Jurkat, Clone E6-1 (cell line): ENCODE measurements at places on chromosomes 7 and 10.

GRCh38 chr10:79046741-79047583 lies 21.8 kb upstream of the ZMIZ1 start:
- DNase-seq = no peak

DNA sequence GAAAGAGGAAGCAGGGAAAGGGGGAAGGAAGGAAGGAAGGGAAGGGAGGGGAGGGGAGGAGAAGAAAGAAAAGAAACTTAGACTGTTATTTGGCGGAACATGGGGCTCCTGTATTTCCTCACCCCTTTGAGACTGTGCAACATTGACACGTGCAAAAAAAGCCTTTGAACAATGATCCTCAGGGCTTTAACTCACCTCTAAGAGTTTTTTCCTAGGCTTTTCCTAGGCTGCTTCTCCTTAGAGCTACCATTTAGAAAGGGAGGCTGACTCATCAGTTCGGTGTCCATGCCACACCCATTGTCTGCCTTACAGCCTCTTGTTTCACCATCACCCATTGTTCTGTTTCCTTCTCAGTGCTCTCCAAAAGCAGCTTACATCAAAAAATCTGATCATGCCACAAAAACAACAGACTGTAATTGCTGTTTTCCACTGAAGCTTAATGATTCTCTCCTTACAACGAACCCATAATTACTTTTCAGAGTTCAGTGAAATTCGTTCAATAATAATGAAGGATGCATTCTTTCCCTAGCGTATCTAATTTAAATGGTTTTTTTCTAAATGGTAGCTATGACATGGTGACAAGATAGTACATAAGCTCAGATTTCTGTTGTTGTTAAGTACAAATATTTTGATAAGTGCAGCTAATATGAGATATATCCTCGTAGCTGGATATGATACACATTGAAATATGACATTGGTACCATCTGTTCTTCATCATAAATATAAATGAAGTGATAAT lies 90.8 kb downstream of the PRLHR start:
- DNase-seq = no peak

GRCh38 chr10:97631098-97631497 lies 2.2 kb downstream of the MORN4 start:
- no peak for DNase-seq

- no peak for DNase-seq
Measured at GRCh38 chr7:85287106-85287825, 100.4 kb upstream of the SEMA3D start.

DNA sequence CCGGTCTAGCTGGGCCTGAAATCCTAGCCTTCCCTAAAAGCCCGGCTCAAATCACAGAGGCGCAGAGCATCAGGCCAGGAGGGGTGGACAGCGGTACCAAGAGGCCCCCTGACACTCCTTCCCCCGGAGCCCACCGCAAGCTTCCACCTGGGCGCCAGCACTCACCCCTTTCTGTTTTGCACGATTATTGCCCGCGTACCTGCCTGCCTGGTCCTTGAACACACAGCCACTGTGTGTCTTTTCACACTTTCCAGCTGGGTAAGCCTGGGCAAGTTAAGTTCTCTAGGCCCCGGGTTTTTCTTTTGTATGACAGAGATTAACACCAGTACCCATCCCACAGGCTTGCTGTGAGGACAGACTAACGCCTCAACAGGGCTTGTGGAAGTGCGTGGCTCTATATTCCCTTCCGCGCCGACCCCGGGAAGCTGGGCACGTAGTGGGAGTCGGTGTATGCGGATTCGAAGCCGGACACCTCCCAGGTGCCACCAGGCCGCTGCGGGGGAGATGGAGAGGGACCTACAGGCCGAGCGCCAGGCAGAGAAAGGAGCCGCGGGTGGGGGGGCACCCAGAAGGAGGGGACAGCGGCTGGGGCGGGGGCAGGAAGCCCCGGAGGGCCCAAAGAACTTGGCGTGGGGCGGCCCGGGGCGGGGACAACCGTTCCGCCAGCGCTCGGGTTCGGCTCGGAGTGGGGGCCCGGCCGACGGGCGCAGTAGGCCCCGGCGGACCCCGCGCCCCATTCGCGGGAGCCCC lies 792 bp downstream of the ZNF746 start:
- DNase-seq = no peak

DNA sequence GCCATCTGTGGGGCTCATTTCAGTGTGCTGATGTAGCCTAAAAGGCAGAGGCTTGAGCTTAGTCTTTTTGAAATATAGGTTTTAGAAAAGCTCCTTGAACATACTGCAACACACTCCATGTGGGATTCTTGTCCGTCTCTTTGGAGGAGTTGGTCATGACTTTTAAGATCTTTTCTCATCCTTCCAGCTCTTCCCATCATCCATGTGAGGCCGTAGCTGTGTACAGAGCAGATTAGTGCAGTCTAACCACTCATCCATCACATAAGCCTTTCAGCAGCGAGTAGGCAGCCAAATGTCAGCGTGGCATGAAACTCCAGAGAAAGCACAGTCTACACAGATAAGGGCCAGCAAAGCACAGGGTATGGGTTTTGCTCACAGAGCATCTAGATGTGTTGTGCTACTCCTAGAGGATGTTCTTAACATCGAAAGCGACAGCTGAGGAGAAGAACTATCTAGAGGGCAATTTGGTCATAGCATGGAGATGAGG lies 28.1 kb upstream of the NPVF start:
- no peak for DNase-seq

DNA sequence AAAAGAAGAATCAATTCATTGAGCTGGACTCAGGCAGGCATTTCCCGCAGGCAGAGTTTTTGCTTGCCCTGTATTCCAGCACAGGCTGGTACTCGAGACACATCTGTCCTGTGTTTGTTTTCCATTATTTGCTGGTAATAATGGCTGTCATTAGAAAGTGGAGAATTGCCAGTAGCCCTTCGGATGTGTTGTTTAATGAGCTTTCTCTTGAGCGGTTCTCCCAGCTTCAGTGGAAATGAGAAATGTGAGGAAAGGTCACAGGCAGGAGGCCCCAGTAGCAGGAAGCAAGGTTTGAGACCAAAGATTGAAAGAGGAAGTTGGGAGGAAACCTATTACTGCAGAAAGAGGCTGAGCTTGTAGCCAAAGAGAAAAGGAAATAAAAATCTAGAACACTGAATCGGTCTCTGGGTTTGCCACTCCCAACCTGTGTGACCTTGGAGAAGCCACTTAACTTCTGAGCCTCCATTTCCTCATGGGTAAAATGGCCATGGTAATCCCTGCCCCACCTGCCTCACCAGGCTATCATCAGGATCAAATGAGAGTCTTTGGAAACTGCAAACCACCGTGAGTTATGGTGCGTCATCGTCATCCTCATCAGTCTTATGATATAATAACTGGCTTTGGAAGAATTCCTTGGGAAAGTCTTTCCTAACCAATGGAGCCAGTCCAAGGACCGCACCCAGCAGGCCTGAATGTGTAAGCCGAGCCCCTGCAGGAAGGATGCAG lies 67.7 kb downstream of the TACR2 start:
- DNase-seq = no peak

GRCh38 chr7:78501064-78501463 lies 702.5 kb downstream of the PHTF2 start:
- no peak for DNase-seq

- DNase-seq = no peak
Measured at GRCh38 chr10:45460235-45460878, 86.3 kb downstream of the ALOX5 start.

- DNase-seq = no peak
Measured at GRCh38 chr10:60138842-60139241, 232.5 kb upstream of the CCDC6 start.

- no peak for DNase-seq
Measured at GRCh38 chr10:5692461-5693358, 8.1 kb downstream of the TASOR2 start.

GRCh38 chr10:115022733-115023132 lies 70.4 kb upstream of the ATRNL1 start:
- peak; percentile 19 for DNase-seq

DNA sequence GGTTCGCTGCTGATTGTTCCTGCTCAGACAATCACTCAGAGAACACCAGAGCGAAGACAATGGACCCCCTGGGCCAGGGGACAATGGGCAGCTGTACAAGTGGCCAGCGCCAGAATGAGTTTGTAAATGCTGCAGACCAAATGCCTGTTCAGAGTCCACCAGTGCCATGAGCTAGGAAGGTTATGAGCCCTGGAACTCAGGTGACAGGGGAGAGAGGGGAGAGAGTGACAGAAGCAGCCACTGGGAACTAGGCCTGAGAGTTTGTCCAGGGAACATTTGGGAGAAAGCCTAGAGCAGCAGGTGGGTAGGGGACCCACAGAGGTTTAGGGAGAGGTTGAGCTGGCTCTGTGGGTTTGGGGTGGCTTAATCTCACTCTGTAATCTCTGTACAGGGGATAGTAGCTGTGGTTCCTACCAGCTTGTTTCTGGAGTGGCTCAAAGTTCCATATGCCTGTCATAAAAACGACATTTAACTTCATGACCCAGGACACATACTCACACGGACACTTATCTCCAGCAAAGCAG lies 60.4 kb downstream of the C10orf105 start:
- DNase-seq = no peak

DNA sequence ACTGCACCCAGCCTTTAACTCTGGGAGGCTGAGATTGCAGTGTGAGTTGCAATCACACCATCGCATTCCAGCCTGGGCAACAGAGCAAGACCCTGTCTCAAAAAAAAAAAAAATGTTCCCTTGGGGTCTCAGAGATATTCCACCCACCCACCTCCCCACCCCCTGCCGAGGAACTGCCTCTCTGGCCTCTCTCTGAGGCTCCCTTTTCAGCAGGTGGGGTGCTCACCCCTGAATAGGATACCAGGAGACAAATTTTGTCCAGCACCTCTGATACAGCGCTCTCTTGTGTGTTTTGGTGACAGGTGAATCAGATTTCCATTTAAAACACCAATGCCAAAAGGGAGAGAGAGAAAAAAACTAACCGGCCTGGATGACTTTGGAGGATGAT lies 92.6 kb upstream of the KIF5B start:
- no peak for DNase-seq

GRCh38 chr10:7291487-7292270 lies 119.2 kb downstream of the SFMBT2 start:
- no peak for DNase-seq

- no peak for DNase-seq
Measured at GRCh38 chr10:43322331-43322730, 49.1 kb upstream of the FXYD4 start.

GRCh38 chr7:43290978-43291377 lies 178.5 kb downstream of the HECW1 start:
- no peak for DNase-seq

DNA sequence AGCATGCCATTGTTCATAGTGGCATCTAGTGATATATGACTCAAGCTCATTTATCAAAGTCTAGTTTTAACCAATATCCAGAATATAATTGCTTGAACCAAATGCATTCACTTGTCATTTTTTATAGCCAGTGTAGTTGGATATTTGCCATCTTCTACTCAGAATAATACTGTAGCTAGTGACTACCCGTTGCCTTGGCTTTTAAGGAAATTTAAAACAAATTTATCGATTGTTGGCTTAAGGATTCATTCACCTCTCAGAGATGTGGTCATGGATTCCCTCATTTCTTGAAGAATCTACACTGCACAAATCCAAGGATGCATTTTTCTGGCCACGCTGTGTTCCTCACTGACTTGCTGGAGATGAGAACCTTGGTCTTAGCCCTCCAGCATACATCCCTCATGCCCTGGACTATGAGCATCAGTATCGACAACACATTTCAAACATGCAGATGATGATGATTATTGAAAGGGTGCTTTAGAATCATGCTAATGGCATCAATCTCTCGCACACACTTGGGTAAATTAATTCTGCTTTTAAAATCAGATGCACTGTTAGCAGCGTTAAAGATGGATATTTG lies 8.8 kb downstream of the ARID5B start:
- DNase-seq = no peak

- no peak for DNase-seq
Measured at GRCh38 chr10:34498821-34499220, 316.3 kb downstream of the PARD3 start.

- DNase-seq = no peak
Measured at GRCh38 chr10:118966076-118966849, 63.3 kb upstream of the NANOS1 start.

GRCh38 chr7:46207931-46208634 lies 287.0 kb upstream of the IGFBP3 start:
- no peak for DNase-seq

DNA sequence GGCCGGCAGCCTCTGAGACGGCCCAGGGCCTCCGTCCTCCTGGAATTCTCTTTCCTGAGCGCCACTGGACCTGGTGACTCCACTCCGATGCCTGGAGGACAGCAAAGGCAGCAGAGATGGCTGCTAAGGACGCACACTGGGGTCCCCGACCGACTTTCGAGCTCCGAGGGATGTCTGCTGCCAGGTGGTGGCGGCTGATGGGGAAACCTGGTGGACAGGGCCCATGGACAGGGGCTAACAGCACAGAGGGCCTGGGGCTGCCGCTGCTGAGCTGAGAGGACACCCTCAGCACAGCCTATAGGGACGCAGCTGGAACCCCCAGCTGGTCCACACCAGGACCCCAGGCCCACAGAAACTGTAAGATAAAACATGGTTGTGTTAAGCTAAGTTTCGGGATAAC lies 366.3 kb downstream of the DNAJB6 start:
- DNase-seq = no peak

GRCh38 chr10:119330342-119330741 lies 123.0 kb downstream of the GRK5 start:
- DNase-seq = no peak

DNA sequence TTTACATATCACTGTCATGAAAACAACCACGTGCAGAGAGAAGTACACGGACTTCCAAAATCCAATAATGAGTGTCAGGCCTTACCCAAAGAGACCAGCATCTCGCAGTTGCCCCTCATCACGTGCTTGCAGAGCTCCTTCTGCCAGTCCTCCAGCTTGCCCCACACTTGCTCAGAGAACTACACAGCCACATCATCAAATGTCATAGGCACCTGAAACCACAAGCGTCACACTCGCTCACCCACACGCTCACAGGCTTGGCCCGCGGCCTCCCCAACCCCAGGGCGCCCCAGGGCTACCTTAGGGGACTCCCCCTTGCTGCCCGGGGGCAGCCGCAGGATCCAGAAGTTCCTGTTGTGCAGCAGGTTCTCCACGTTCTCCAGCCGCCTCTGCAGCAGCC lies 123.4 kb upstream of the ZNF746 start:
- DNase-seq = no peak

GRCh38 chr10:3968727-3969126 lies 183.7 kb upstream of the KLF6 start:
- DNase-seq = no peak

GRCh38 chr10:63064706-63065105 lies 68.4 kb upstream of the NRBF2 start:
- DNase-seq = no peak

DNA sequence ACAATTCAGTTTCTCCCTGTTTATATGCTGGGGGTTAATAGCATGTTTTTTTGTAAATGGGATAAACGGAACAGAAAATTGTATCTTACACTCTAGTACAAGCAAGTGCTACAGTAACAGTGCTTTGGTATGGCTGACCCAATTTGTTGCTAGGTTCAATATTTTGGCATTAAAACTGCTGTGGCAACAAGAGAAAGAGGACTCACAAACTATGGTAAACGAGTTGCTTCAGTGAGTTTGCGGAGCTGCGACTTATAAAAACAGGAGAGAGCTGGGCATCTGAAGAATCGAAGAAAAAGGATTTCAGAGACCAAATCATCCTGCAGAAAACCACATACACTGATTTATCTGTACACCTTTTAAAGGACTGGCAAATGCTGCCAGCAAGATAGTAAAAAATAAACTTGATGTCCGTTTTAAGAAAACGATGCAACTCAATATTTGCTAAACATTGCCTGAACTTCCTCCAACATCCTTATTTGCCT lies 2.2 kb downstream of the GLUD1 start:
- DNase-seq = no peak

- DNase-seq = no peak
Measured at GRCh38 chr7:37061849-37062559, 337.7 kb upstream of the AOAH start.

- no peak for DNase-seq
Measured at GRCh38 chr7:131819891-131820290, 263.5 kb upstream of the PODXL start.
